Fibroblast of lung (primary cell): ENCODE measurements at places on chromosomes 3 and 15. TPM values are rescaled to one million over a fixed set of nuclear protein-coding genes. Genes with fewer than 3 reads are reported as not detected.

DNA sequence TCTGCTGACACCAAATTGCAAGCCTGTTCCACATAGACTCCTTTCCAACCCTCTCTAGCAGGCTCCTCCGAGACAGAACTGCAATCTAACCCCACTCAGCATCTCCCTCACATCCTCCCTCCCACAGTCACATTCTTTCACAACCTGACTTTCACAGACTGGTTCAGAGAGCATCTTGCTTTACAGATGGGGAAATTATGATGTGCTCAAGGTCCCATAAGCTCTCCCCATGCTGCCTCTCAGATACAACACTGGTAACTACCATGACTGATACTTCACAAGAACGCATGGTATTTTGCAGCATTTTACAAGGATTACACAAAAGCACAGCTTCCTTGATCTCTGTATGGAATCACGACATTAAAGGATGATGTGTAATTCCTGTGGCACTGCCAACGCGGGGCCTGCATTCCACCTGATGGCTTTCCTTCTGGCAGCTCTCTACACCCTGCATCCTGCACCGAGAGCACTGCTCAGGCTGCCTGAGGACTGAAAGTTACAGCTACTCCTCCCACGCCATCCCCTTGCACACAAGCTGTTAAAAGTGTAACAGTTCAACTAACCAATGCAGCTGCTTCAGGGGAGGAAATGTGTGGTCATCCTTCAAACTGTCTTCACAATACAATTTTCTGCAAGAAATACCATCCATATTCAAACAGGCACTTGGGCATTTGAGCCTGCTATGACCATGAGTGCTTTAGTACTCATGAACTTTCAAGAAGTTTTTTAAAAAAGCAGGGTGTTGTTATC, 27.6 kb downstream of the TBC1D2B start:
- peak; percentile 92 for DNase-seq

DNA sequence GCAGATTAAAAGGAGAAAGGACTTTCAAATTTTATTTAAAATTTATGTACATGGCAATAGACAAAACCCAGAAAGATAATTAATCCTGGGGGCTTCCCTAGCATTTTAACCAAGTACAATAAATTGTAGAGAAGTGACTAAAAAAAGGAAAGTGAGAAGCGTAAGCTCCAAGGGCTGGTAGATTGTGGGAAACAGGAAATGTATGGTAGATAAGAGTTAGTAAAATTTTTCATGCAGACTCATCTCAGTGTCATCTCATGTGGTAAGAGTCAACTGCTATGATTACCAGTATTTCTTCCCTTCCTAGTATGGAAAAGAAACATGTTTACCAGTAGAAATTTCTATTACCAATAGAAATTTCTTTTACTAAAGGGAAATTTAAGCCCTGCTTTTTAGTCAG, 464.3 kb upstream of the AGTR1 start:
- peak; percentile 23 for DNase-seq

GRCh38 chr3:12902181-12902999, 61.0 kb upstream of the RPL32 start:
- no peak for DNase-seq

The UPK1B gene
- not detected in 2 replicates for total RNA-seq

- DNase-seq = no peak
Observed at GRCh38 chr3:28923994-28924393, 356.9 kb upstream of the RBMS3 start.

DNA sequence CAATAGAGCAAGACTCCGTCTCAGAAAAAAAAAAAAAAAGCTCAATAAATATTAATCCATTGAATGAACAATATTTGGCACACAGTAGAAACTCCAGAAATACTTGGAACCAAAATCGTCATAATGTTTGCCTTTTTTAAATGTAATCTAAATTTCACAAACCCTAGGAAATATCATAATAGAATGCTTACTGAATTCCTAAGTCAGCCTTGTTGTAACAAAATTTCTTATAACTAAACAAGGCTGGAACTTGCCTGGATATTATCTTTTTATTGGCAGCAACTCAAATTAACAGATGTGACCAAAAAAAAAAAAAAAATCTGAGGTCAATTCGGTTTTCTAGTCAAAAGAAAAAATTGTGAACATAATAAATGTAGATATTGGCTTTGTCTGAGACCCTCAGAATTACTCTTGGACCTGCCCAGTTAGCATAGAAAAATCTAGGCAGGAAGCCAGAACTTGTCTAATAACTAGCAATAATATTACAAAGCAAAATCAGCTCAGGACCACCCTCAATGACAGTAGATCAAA, 33.3 kb downstream of the GABPB1 start:
- peak; percentile 47 for DNase-seq

The TIGIT gene
- total RNA-seq = not detected in 2 replicates

DNA sequence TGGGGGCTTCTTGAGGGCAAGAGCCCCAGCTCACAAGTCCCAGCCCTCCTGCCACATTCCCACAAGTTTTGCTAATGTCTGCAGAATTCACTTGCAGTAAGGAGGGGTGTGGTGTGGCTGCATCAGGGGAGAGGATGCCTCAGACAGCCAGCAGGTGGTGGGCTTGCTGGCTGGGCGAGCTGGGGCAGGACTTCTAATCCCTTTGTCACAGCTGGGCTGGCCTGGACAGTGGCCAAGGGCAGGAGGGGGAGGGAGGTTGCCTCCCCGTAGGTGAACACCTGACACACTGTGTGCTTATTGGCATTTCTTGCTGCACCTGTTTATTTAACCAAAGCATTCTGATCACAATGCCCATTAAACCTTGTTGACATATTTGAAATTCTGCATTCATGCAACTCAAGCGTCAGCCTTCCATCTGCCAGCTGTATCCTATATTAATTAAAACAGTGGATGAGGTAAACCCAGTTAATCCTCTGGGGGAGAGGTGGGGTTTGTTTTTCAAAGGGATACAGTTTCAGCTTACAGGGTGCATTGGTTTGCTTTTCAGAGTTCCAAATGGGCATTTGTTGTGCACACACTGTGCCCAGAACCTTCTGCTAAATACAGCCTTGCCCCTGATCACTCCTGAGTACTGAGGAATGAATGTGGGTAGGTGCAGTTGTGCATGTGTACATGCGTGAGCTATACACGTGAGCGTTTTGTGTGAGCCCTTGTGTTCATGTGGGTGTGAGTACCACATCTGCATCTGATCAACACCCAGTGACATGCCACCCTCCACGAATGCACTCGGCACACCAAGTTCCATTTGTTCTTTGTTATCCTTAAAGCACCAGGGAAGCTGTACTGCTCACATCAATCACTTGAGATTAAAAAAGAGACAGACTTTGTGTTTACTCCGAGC, 268.7 kb downstream of the XXYLT1 start:
- peak; percentile 36 for DNase-seq

DNA sequence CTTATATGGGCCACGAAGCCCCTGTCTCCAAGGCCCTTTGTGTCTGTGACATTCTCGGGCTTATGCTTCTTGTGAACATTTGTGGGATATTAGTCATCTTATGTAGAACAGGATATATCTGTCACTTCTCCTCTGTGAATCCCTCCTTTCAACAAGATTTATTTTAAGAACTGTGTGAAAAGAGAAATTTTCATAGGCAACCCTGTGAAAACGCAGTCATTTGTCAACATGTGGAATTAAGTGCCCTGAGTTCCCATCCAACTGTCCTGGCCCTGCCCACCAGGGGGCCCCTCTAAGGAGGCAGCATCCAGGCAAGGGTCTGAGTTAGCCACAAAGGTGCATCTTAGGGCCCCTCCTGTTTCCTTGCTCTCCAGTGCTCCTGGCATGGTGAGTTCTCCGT, 76.8 kb upstream of the CHRNA7 start:
- DNase-seq = no peak

- peak; percentile 38 for DNase-seq
Observed at GRCh38 chr3:52313774-52314188, 2.3 kb upstream of the DNAH1 start.

- no peak for DNase-seq
Observed at GRCh38 chr3:46853441-46854415, 9.5 kb downstream of the MYL3 start.
